Muscle of leg (tissue), 16 donors: ENCODE measurements at places on chromosomes 1 and 21.

DNA sequence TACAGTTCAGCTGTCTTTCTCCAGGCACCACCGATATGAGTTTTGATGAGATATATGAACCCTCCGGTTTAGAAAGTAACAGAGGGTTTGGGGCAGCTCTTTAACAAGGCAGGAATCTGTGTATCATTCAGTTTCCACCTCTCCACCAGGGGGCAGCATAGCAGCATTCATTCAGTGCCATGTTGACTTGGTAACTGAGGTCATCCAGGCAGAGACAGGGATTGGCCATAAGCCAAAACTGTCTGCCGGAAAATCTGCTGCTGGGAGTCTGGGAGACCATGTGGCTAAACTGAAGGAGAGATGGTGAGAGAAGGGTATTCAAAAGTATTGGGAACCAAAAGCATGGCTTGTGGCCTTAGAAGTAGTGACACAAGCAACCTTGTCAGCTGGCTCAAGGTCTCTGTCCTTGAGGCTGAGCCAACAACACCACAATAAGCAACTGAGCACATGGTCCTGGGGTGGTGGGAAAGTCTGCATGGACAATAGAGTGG, 98.5 kb downstream of the LMX1A start:
- DNase-seq: peak; percentile 75

- no peak for DNase-seq
Measured at GRCh38 chr1:21340230-21340945, 50.1 kb upstream of the ECE1 start.

GRCh38 chr1:172742599-172743500, 83.9 kb downstream of the FASLG start:
- DNase-seq: peak; percentile 42

DNA sequence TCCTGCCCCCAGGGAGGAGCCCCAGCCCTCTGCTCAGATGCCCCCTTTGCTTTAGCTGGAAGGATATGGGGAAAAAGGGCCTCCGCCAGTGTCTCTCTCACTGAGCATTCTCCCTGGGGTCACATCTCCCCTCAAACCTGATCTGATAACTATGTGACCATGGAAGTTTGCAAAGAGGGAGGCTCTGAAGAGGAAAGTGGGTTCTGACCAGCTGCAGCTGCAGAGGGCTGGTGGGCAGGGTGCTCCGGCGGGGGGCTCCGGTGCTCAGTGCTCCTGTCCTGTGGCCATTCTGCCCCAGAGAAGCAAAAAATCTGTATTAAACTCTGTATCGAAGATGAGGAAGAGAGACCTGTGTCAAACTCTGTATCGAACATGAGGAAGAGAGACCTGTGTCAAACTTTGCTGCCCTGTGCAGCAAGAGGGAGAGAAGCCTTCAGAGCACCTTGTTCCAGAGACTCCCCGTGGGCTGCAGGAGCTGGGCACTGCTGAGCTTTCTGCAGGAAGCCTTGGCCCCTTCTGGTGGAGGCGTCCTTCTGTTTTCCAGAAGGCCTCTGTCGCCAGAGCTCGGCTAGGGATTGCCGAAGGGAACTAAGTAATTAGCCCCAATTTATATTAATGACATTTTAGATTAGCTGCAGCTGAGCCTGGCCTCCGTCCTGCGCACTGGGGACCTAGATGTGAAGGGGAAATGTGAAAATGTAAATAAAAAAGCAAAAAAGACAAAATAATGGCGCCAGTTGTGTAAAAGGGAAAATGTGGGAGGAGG, 186.2 kb upstream of the C1orf174 start:
- no peak for DNase-seq

GRCh38 chr1:231855361-231855760, 228.8 kb downstream of the DISC1 start:
- DNase-seq: no peak

DNA sequence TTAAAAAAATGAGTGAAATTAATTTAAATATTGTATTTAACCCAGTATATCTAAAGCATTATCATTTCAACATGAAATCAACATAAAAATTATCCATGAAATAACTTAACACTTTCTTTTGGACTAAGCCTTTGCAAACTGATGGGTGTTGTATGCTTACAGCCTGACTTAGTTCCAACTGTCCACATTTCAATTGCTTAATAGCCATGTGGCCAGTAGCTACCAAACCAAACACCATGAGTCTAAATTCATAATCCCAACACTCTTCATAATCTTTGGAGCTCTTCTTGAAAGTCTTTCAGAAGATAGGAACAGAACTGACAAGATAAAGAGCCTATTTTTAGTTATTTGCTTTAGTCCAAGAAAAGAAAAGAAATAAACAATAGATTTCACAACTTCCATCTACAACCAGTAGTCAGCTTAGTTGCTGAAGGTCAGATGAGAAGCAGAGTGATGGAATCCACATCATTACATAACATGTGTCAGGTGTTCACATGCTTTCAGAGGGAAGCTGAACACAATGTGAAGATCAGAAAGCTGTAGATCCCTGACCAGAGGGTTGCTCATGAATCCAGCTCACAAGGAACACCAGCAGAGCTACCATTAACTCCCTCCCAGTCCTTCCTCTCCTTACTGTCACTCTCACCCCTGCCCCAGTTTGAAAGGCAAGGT, 144.0 kb upstream of the ZNF648 start:
- DNase-seq: no peak

DNA sequence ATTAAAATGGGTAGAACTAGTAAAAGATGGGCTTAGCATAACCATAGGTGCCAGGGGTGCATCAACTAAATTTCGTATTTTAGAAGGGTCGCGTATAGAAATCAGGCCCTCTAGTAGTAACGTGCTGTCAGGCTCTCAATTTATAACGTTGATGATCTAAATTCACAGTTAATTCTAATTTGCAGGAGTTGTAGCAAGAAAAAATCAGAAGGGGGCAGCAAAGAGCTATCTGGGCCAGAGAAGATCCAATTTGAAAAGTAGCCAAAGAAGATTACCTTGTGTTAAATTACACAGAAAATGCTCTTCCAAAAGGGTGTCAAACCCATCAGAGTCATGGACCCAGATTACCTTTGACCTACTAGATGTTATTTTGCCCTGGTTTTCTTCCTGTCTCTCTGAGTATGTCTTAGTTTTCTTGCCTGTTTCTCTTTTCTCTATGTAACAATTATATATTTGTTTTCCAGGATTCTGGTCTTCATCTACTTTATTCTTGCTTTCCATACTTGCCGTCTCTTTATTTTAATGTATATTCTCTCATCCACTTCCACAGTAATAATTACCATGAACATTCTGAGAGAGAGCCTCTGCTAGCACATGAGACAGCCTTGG, 1030.9 kb downstream of the AMY1C start:
- DNase-seq: peak; percentile 18

GRCh38 chr1:30804822-30805221, 47.2 kb upstream of the LAPTM5 start:
- DNase-seq: no peak

DNA sequence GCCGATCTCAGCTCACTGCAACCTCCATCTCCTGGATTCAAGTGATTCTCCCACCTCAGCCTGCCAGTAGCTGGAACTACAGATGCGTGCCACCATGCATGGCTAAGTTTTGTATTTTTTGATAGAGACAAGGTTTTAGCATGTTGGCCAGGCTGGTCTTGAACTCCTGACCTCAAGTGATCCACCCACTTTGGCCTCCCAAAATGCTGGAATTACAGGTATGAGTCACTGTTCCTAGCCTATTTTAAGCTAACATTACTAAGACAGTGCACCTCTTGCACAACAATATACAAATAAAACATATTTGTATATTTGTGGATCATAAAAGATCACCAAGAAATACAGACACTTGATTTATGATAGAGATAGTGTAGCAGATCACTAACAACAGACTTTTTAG, 139.1 kb downstream of the DUSP10 start:
- DNase-seq: no peak

GRCh38 chr1:113429461-113430153, 39.3 kb downstream of the MAGI3 start:
- DNase-seq: no peak

- peak; percentile 23 for DNase-seq
Measured at GRCh38 chr1:247638011-247638410, 32.6 kb downstream of the OR2G3 start.

GRCh38 chr1:1858382-1859086, 32.4 kb downstream of the GNB1 start:
- DNase-seq: peak; percentile 95

- no peak for DNase-seq
Measured at GRCh38 chr1:215807911-215808436, 240.9 kb downstream of the KCTD3 start.

GRCh38 chr1:37724575-37724974, 32.3 kb downstream of the CDCA8 start:
- no peak for DNase-seq

- no peak for DNase-seq
Measured at GRCh38 chr21:41779659-41780058, 12.8 kb upstream of the RIPK4 start.

DNA sequence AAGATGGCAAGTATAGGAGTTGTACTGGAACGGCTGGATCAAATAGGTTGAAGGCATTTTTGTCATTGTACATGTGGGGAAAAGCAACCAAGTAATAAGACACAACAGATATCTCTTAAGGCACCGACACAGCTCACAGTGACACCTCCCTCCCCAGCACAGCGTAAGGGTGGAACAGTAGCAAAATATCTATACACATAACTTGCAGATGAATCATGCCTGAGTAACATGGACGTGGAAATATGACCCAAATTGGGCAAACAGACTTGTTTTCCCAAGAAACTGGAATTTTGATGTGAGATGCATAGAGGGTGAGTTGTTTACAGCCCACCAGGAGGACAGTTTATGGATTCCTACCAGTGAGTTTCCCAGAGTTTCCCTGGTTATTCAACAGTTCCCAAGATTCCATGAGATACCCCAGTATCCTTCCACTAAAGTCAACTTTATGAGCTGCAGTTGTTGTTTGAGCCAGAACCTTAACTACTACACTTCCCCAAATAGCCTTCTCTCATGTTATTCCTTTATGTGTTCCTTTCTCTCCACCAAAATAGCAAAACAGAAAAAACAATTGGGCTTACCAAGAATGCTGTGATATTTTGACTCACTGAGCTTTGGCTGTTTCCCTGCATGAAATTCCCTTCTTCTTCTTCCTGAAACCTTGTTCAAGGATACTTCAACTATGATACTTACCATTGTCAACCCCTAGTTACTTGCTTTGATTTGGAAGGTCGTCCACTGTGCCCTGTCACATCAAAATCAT, 7.1 kb upstream of the DR1 start:
- DNase-seq: no peak

GRCh38 chr1:226033582-226033981, 28.9 kb upstream of the H3-3A start:
- peak; percentile 59 for DNase-seq

DNA sequence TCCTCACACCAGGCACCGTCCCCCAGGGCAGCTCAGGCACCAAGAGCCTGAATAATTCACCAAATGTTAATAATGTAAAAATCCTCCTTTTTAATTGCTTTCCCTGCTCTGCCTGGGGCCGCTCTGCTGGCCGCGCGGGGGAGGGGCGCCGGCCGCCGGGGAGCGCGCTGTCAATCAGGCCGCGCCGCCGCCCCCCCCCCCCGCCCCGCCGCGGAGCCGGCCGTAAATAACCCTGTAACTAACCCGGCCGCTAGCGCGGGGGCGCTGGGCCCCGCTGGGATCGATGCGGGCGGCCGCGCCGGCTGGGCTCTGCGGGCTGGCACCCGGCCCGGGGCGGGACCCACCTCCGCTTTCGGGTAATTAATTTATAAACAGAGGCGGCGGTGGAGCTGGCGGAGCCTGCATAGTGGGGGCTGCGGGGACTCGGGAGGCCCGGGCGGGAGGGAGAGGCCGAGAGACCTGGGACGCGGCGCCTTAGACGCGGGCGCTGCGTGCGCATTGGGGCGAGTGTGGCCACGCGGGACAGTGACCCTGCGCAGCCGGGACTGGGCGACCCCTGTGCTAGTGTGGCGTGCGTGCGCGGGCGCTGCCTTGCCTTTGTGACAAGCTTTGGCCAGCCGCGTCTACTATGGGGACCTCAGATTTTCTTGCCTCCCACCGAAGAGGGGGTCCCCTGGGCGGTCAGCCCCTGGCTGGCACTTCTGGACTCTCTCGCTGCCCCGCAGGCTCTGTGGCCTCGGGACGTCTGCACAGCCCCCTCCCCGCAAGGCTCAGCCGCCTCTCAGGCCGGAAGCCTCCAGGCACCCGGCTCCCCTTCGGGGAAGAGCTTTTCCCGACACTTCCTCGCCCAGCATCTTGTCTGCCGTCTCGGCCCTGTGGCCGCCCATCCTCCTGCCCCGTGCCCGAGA, 16.6 kb downstream of the SAMD11 start:
- DNase-seq: peak; percentile 81

- DNase-seq: peak; percentile 71
Measured at GRCh38 chr1:165424454-165425216, 20.3 kb downstream of the RXRG start.

DNA sequence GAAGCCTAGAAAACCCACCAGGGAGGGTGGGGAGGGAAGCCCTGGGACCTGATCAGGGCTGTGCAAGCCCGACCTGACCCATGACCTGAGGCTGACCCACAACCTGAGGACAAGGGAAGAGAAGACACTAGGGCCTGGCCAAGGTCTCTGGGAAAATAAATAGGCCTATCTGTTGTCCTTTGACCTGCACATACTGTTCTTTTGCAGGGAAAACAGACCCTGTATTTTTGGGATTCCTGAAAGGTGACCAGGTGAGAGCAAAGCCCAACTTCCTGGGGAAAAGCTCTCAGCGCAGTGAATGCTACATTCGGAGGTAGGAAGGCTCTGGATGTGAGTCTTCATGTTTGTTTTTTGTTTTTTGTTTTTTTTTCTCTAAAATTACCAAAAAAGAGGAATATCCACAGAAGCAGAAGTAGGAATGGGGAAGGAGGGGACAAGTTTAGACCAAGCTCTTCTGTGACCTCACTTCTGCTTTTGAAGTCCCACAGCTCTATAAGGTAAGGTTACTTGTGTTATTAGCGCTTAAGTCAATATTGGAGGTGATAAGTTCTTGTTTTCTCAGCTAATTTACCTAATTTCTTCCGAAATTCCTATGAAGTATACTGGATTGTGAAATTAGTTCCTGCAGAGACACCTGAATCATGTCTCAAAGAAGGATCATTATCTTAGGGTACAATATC, 26.2 kb upstream of the LYST start:
- DNase-seq: peak; percentile 61

DNA sequence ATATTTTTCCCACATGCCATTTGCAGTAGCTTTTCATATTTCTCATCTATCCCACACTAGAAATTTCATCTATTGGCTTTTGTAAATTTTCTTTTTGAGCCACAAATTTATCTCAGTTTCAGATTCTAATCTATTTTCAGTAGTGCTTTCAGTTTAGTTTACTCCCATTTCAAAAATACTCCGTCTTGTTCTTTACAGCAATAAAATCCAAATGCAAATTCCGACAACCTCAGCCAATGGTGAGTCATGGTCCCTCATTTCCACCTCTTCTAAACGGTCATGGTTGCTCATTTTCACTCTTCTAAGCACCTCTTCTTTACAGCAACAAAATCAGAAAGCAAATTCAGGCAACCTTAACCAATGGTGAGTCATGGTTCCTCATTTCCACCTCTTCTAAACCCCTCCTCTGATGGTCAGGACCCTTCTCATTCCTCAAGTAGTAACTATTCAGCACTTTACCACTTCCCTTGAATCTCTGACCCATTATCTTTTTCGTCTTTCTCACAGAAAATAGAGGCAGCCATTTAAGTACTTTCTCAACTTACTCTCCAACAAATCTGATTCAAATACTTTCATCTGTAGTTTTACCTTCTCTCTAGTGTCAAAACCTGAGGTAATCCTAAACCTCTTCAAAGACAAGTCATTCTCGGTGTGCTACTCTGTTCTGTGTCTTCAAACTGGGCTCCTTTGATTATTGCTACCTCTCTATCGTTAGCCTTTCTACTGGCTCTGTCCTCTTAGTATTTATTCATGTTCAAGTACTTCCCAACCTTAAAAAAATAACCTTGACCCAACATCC, 34.4 kb downstream of the C21orf91 start:
- no peak for DNase-seq

- peak; percentile 46 for DNase-seq
Measured at GRCh38 chr1:181134543-181135436, 46.3 kb downstream of the IER5 start.
